CD4-positive, alpha-beta T cell (primary cell): ENCODE measurements at places on chromosomes 7 and 10. TPM values are rescaled to one million over a fixed set of nuclear protein-coding genes. Genes with fewer than 3 reads are reported as not detected.

DNA sequence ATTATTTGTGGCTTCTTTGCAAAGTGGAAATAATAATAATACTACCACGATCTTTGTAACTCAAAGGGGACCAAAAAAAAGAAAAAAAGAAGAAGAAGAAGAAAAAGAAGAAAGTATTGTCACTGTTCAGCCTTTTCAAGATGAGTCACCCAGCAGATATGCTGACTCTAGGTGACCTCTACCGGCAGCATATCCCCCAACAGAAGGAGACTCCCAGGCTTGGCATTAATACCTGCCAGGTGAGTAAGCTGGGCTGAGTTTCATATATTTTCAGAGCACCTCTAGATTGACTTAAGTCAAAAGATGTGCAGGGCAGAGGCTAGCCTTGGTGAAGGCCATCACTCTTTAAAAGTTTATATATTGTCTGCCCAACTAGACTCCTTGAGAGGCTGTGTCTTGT, 30.4 kb upstream of the GPR26 start:
- H3K4me1 ChIP-seq, result no peaks in the 10 kb centered on the region
- no peak for DNase-seq
- H3K36me3 ChIP-seq, result no peaks in the 10 kb centered on the region

- H3K36me3 ChIP-seq, result no peaks in the 10 kb centered on the region
- H3K4me1 ChIP-seq, result no peaks in the 10 kb centered on the region
- H3K4me3 ChIP-seq, result no peak overlapping the region
- DNase-seq, result no peak
Observed at GRCh38 chr10:66162560-66163143, 763.2 kb upstream of the LRRTM3 start.

DNA sequence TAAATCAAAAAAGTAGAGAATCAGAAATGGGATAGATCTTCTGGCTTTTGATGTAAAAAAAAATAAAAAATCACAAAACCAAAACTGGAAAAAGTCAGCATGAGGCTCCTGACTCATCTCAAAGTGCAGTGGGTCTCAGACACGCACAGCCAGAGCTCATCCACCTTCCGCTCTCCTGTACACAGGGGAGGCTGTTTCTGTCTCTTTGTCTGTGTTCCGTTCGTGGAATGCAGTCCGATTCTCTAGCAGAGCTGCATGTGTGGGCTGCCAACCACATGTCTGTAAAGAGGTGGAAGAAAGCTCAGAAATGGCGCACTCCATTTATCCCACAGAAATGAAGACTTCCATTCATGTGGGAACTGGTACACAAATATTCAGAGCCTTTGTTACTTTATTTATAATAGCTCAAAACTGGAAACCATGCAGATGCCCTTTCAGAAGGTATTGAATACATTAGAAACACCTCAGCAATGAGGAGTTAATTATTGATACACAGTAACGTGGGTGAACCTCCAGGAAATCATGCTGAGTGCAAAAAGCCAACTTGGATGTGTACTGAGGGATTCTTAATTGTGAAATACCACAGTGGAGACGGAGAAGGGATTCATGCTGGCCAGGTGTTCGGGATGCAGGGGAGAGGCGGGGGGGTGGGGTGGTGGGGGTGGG, 123.3 kb downstream of the TRRAP start:
- no peak for DNase-seq
- no peak overlapping the region for H3K4me3 ChIP-seq
- H3K36me3 ChIP-seq, result peaks cover 88% of the 10 kb centered on the region
- H3K4me1 ChIP-seq, result no peaks in the 10 kb centered on the region
- H3K27me3 ChIP-seq, result no peaks in the 10 kb centered on the region
- H3K27ac ChIP-seq, result no peak overlapping the region

SPDYE1 gene
- total RNA-seq, result not detected

DNA sequence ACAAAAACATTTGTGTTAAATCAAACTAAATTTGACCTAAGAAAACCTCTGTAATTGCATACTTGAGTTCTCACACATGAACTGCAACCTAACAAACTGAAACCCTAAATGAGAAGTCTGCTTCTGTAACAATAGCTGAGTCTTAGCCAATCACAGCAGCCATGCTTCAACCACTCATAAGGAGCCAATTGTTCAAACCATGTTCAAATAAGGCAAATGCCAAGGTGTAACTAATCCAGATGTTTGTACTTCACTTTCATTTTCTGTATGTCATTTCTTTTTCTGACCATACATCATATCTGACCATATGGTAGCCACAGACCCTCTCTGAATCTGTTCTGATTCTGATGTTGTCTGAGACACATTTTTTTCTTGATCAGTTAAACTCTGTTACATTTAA, 47.5 kb upstream of the ANTXRL start:
- no peak for DNase-seq
- H3K4me3 ChIP-seq, result no peak overlapping the region
- H3K36me3 ChIP-seq, result peaks cover 55% of the 10 kb centered on the region
- peaks cover 14% of the 10 kb centered on the region for H3K4me1 ChIP-seq

SFTPA1 gene
- total RNA-seq, result not detected

DNA sequence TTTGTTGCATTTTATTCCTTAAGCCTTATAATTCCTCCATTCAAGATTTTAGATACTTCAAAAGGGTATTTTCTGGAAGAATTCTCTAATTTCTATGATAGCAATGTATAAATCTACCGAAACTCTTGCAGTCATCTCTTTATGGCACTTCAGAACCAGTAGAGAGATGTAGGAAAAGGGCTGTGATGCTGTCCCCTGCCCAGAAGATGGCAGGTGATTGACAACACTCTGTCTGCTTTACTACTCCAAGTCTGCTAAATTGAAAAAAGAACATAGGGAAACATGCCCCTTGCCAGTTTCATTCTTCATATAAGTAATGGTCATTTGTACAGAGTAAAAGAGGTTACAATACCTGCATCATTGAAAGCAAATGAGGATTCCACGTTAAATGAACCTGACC, 5.1 kb downstream of the TCTN3 start:
- peaks cover 58% of the 10 kb centered on the region for H3K36me3 ChIP-seq
- H3K27ac ChIP-seq, result no peak overlapping the region
- H3K4me3 ChIP-seq, result no peak overlapping the region
- H3K27me3 ChIP-seq, result no peaks in the 10 kb centered on the region
- H3K4me1 ChIP-seq, result peaks cover 15% of the 10 kb centered on the region

PDK4 gene
- not detected for total RNA-seq

DNA sequence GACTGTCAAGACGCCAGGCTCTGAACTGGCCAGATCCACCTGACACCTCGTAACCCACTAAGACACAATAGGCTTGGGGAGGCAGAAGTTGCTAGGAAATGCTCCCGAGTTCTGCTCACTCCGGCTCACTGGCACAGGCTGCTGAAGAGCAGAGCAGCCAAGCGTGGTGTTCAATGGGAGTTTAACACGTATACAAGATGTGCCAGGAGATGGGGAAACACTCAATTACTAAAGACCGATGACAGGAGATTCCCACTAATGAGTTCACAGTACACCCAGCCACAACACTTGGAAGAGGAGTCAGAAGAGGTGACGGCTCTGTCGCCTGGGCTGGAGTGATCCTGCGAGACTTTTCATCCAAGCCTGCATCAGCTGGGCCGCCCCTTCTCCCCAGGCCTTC, 303.4 kb downstream of the GFRA1 start:
- no peaks in the 10 kb centered on the region for H3K27me3 ChIP-seq
- H3K4me3 ChIP-seq, result no peak overlapping the region
- DNase-seq, result no peak

DNA sequence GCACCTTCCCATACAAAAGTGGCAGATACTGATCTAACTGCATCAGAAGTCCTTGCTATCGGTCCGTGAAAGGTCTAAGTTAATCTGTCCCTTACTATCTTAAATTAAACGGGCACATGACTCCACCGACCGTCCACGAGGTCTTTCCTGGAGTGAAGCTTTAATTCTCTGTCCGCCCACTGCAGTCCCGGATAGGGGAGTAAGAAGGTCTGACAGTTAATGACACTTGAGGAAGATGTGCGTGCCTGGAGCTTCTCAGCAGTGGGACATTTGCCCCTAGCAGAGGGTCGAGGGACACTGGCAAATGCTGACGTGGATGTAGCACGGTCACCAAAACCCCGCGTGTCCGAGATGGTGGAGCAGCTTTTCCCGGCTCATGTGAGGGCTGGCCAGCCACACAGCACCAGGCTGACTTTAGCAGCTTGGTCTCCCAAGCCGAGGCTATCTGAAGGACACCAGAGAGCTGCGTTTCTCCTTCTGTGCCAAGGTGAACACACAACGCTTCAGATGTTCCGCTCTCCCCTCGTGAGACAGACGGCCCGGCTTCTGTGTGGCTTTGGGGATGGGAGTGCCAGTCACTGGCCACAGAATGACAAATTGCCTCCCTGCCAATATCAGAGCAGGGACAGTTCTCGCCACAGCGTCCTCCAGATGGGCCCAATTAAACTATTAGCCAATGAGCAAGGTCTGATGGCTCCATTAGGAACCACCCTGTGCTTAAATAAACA, 86.6 kb downstream of the ADARB2 start:
- H3K36me3 ChIP-seq, result no peaks in the 10 kb centered on the region
- no peak overlapping the region for H3K4me3 ChIP-seq
- no peaks in the 10 kb centered on the region for H3K4me1 ChIP-seq
- H3K27me3 ChIP-seq, result no peaks in the 10 kb centered on the region
- no peak overlapping the region for H3K27ac ChIP-seq

- H3K4me1 ChIP-seq, result peaks cover 54% of the 10 kb centered on the region
- DNase-seq, result no peak
- H3K36me3 ChIP-seq, result peaks cover under 1% of the 10 kb centered on the region
- H3K27ac ChIP-seq, result peak overlapping the region; percentile 87
- no peaks in the 10 kb centered on the region for H3K27me3 ChIP-seq
Observed at GRCh38 chr10:133257489-133258065, 19.1 kb downstream of the ADAM8 start.

- no peaks in the 10 kb centered on the region for H3K36me3 ChIP-seq
- no peaks in the 10 kb centered on the region for H3K4me1 ChIP-seq
- H3K27ac ChIP-seq, result no peak overlapping the region
- H3K4me3 ChIP-seq, result no peak overlapping the region
Observed at GRCh38 chr10:12299222-12299965, 50.0 kb upstream of the CAMK1D start.

STEAP2 gene
- total RNA-seq, result not detected

MRLN gene
- not detected for total RNA-seq

- DNase-seq, result no peak
- H3K36me3 ChIP-seq, result no peaks in the 10 kb centered on the region
Observed at GRCh38 chr7:54560723-54561122, 18.5 kb downstream of the VSTM2A start.

DNA sequence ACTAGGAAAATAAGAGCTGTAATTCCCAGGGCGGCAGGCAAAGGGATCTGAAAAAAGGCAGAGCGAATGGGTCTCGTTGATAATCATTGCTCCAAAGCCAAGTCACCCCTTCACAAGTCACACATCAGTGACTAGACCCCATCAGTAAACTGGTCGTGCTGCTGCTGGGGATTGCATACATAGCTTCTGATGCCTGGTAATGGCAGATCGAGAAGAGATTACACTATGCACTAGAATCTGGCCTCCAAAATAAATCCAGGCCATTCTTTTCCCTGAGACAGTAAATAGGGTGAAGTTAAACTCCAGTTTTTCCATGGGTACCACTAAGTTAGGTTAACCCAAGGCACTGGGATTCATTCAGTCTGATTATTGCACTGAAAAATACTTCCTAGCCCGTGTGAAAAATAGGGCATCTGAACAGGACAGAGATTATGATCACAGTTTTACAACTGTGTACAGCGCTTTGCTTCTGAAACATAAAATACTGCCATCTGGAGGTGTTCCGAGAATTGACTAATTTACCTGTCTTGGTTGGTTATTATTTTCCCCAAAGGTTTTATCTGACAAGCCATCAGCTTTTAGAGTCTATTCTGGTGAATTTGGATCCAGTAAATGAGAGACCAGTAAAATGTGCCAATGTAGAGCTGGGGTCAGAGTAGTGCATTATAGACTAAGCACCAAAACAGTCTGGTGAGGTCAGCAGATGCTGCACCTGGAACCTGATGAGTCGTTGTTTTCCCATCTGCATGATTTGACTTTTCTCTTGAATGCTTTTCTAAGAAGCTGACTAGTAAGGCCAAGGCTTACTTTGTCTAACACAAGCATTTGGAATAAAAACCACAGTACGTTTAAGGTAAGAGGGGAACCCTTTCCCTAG, 82.9 kb upstream of the AFAP1L2 start:
- peaks cover 90% of the 10 kb centered on the region for H3K36me3 ChIP-seq
- no peaks in the 10 kb centered on the region for H3K27me3 ChIP-seq
- DNase-seq, result no peak
- H3K27ac ChIP-seq, result no peak overlapping the region
- no peak overlapping the region for H3K4me3 ChIP-seq
- peaks cover 14% of the 10 kb centered on the region for H3K4me1 ChIP-seq

DNA sequence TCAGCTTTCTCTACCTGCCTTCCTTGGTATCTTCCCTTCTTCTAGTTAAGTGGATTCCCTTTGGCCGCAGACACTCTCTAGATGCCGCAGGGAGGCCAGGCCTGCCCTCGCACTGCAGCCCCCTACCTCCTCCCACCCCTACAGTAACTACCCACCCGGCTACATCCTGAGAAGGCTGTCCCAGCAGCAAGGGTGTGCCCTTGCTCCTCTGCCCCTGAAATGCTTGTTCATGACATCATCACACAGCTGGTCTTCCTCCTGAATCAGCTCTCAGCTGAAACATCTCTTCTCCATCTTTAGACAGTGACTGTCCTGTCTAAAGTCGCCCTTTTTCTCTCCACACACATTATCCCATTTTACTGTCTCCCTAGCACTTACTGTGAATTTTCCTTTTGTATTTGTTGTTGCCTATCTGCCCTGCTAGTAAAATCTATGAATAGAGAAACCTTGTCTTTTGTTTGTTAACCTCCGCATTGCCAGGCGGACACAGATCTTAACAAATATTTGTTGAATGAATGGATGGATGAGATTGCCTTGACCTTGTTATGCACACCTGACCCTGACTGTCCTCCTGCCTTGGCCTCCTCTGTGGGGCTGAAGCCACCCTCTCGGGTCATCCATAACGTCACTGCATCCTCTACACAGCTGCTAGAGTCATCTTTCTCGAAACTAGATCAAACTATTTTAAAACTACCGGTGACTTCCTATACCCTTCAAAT, 108.9 kb upstream of the GATA3 start:
- no peaks in the 10 kb centered on the region for H3K36me3 ChIP-seq
- no peak for DNase-seq
- no peak overlapping the region for H3K27ac ChIP-seq
